ENCODE measurements at places on chromosomes 12 and 14. TPM values are rescaled to one million over a fixed set of nuclear protein-coding genes. Genes with fewer than 3 reads are reported as not detected.

Gene PLEKHD1
- 0.50 TPM for total RNA-seq

Gene ACOT6
- not detected for total RNA-seq

- no peak for DNase-seq
Measured at GRCh38 chr14:60328583-60328982, 79.6 kb downstream of the PPM1A start.

- DNase-seq: no peak
Measured at GRCh38 chr14:104222396-104223036, 84.1 kb downstream of the KIF26A start.

DNA sequence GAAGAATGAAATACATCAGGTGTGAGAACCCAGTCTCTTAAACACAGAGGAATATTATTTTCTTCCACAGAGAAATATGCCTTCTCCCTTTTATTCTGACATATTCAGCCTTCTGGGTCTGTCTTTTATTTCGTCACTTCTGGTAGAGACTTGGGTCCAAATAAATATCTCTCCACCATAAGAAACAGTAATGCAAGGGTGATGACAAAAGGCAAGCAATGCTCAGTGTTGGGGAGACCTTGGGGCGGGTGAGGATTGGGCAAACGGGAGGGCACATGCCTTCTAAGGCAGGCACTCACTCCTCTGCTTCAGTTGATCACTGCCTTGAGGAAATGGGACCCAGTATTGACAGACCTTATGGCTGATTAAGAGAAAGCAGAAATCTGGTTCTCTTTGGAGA is 6.7 kb upstream of the SOCS2 start:
- DNase-seq: no peak

Gene SERPINA4
- total RNA-seq: 6.3 TPM

Gene DACT1
- total RNA-seq: 0.74 TPM

DNA sequence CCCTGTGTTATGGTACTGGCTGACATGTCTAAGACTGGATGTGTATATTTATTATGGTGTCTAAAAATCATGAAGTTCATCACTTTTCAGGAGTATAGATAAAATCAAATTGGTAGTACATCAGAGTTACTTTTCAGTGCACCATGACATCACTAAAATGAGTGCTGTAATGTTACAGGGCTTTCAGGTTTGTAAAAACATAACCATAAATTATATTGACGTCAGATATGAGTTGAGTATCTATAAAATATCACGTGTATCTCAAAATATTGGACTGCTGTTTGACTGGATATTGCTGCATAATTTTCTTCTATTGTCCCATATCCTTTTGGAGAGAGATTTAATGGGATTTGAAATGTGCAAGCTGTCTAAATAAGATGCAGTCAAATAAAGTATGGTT is 22.0 kb downstream of the NAA30 start:
- DNase-seq: no peak

Gene DTX1
- not detected for total RNA-seq

All from Caco-2 (cell line).